Stimulated activated naive B cell treated with anti-CD40 and anti-IgM and Interleukin-4, amounts not matched to agents 10 μg/mL and 1 μg/mL and 100 μg/mL, for 72 hours (primary cell): ENCODE measurements at places on chromosomes 12 and 14.

- no peak overlapping the region for H3K27ac ChIP-seq
- no peak for DNase-seq
- no peaks in the 10 kb centered on the region for H3K36me3 ChIP-seq
Observed at GRCh38 chr12:67958187-67958586, 31.1 kb upstream of the IFNG-AS1 start.

DNA sequence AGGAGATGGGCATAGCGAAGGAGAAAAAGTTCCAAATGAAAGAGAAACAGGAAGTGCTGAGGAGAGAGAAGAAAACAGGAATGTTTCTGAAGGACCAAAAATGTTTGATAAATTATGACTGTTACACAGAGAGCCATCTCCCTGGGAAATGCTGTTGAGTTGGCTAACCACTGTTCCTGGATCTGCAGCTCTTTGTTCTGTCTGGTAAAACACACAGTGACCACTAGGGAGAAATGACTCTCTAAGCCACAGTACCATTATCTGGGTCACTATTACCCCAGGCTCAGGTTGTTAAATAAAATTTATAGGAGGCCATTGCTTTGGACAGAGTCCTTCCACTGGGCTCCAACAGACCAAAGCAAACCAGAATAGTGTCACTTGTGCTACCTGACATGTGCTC is 219.3 kb downstream of the CRADD start:
- no peak overlapping the region for H3K27ac ChIP-seq
- no peaks in the 10 kb centered on the region for H3K27me3 ChIP-seq
- DNase-seq: no peak

- no peaks in the 10 kb centered on the region for H3K27me3 ChIP-seq
- H3K27ac ChIP-seq: peak overlapping the region; percentile 65
- H3K4me1 ChIP-seq: peaks cover 38% of the 10 kb centered on the region
Observed at GRCh38 chr14:100306998-100307765, 938 bp upstream of the SLC25A29 start.

- H3K27ac ChIP-seq: peak overlapping the region; percentile 22
- H3K4me1 ChIP-seq: no peaks in the 10 kb centered on the region
- DNase-seq: no peak
- no peaks in the 10 kb centered on the region for H3K27me3 ChIP-seq
Observed at GRCh38 chr12:88298761-88299242, 156.7 kb downstream of the TMTC3 start.

DNA sequence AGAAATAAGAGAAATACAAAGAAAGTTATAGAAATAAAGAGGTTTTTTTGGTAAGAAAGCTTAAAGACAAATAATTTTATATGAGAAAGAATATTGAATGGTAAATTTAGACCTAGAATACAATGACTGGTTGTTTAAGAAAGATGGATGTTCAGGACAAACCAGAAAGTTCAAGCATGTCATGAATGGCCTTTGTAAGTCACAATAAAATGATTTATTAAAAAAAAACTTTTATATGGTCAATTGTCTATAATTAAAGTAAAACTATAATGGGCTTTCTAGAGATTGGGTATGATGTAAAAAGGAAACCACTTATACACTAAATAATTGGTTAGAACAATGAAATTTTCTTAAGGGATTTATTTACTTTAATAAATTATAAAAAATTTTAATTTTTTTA is 19.8 kb upstream of the CAPRIN2 start:
- DNase-seq: no peak
- peaks cover 14% of the 10 kb centered on the region for H3K27me3 ChIP-seq

DNA sequence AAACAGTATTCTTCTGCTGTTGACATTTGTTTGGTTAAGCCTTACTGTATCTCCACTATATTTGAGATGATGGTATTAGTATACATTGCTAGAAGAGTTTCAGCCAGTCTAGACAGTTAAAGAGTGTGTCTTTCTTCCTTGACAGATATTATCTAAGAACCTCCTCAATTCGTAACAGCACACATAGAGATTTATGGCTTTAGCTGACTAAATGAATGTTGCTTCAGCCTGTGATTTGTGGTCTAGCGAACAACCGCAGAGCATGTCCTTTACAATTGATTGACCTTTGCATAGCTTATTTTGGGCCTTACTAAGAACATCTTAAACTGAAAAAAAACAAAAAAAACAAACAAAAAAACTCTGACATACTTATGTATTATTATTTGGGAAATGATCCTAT is 122.2 kb downstream of the DAAM1 start:
- peaks cover 38% of the 10 kb centered on the region for H3K4me1 ChIP-seq
- no peak for DNase-seq
- no peaks in the 10 kb centered on the region for H3K36me3 ChIP-seq
- no peaks in the 10 kb centered on the region for H3K27me3 ChIP-seq

GRCh38 chr12:53543539-53543938 is 36.3 kb upstream of the NPFF start:
- no peak overlapping the region for H3K4me3 ChIP-seq
- H3K27ac ChIP-seq: peak overlapping the region; percentile 56
- H3K27me3 ChIP-seq: no peaks in the 10 kb centered on the region
- peaks cover 21% of the 10 kb centered on the region for H3K36me3 ChIP-seq

GRCh38 chr14:91252871-91253794 is 8.6 kb upstream of the GPR68 start:
- no peak overlapping the region for H3K27ac ChIP-seq
- H3K4me1 ChIP-seq: peaks cover 66% of the 10 kb centered on the region

DNA sequence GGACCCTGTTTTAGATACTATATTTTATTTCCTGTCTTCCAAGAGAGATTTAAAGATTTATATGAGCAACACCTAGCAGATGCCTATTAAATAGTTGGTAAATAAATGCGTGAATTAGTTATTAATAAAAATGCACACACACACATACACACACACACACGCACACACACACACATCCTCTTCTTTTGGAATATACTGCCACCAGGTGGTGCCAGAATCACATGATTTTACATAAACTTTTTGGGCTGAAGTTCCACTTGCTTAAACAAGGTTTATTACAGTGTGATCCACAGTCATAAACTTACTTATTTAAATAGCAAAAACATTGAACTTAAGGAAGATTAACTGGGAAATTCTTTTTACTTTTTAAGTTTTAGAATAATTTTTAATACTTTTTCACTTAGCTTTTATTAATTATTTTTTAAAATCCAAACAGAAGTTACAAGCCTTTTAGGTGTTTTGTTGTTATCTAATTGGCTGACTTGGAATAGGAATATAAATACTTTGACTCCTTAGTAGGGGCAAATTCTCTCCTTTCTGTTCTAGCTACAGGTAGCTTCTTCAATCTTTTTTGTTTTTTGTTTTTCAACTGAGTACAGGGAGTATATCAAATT is 17.5 kb downstream of the RAD51B start:
- peak; percentile 47 for DNase-seq
- H3K27ac ChIP-seq: no peak overlapping the region
- H3K4me3 ChIP-seq: no peak overlapping the region
- no peaks in the 10 kb centered on the region for H3K27me3 ChIP-seq
- peaks cover 11% of the 10 kb centered on the region for H3K4me1 ChIP-seq
- H3K36me3 ChIP-seq: peaks cover 18% of the 10 kb centered on the region

- H3K27me3 ChIP-seq: no peaks in the 10 kb centered on the region
Observed at GRCh38 chr12:92759634-92760268, 57.0 kb downstream of the PLEKHG7 start.

GRCh38 chr14:36129181-36129580 is 47.3 kb downstream of the PTCSC3 start:
- H3K27me3 ChIP-seq: peaks cover 6% of the 10 kb centered on the region
- H3K4me1 ChIP-seq: no peaks in the 10 kb centered on the region
- H3K27ac ChIP-seq: no peak overlapping the region
- no peaks in the 10 kb centered on the region for H3K36me3 ChIP-seq
- no peak for DNase-seq

GRCh38 chr12:1805441-1806081 is 14.8 kb upstream of the LRTM2 start:
- no peak overlapping the region for H3K27ac ChIP-seq
- peaks cover 28% of the 10 kb centered on the region for H3K4me1 ChIP-seq
- H3K4me3 ChIP-seq: no peak overlapping the region
- no peaks in the 10 kb centered on the region for H3K36me3 ChIP-seq

GRCh38 chr12:47935184-47935583 is 28.2 kb upstream of the TMEM106C start:
- no peaks in the 10 kb centered on the region for H3K4me1 ChIP-seq
- H3K27ac ChIP-seq: no peak overlapping the region
- DNase-seq: no peak
- H3K36me3 ChIP-seq: no peaks in the 10 kb centered on the region

DNA sequence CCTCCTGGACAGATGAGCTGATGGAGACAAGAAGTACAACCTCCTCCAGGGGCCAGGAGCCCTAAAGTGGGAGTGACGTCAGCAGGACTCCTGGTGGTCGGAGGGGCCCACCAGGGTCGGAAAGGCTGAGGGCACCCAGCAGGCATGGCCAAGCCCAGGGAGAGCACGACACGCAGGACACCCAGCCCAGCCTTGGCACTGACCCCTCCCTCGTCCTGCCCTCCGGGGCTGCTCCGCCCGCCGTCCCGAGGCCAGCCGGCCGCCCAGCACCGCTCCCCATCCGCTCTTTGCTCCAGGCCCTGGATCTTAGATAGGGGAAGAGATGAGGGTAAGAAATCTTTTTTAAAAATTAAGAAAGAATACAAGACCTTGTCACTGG is 14.4 kb upstream of the RPLP0 start:
- no peak overlapping the region for H3K4me3 ChIP-seq
- H3K27me3 ChIP-seq: peaks cover 4% of the 10 kb centered on the region
- peaks cover 2% of the 10 kb centered on the region for H3K4me1 ChIP-seq

- no peak overlapping the region for H3K27ac ChIP-seq
- no peaks in the 10 kb centered on the region for H3K27me3 ChIP-seq
- H3K4me1 ChIP-seq: no peaks in the 10 kb centered on the region
- H3K36me3 ChIP-seq: no peaks in the 10 kb centered on the region
- no peak for DNase-seq
Observed at GRCh38 chr12:81295251-81295650, 217.4 kb downstream of the ACSS3 start.

GRCh38 chr12:16606991-16607390 is 1.0 kb upstream of the LMO3 start:
- peaks cover 73% of the 10 kb centered on the region for H3K27me3 ChIP-seq
- no peaks in the 10 kb centered on the region for H3K36me3 ChIP-seq
- no peak for DNase-seq
- peaks cover 3% of the 10 kb centered on the region for H3K4me1 ChIP-seq
- H3K27ac ChIP-seq: no peak overlapping the region
- no peak overlapping the region for H3K4me3 ChIP-seq

- DNase-seq: no peak
- H3K4me1 ChIP-seq: peaks cover 12% of the 10 kb centered on the region
- H3K36me3 ChIP-seq: no peaks in the 10 kb centered on the region
- H3K27me3 ChIP-seq: no peaks in the 10 kb centered on the region
- H3K4me3 ChIP-seq: peak overlapping the region; percentile 86
- H3K27ac ChIP-seq: peak overlapping the region; percentile 79
Observed at GRCh38 chr14:59190372-59190771, 1.9 kb downstream of the DAAM1 start.

- H3K36me3 ChIP-seq: no peaks in the 10 kb centered on the region
- H3K27me3 ChIP-seq: peaks cover 6% of the 10 kb centered on the region
- DNase-seq: no peak
- H3K4me1 ChIP-seq: no peaks in the 10 kb centered on the region
- H3K4me3 ChIP-seq: no peak overlapping the region
Observed at GRCh38 chr14:53663709-53664108, 292.9 kb downstream of the BMP4 start.

GRCh38 chr14:68251769-68252100 is 432.2 kb downstream of the RAD51B start:
- peak overlapping the region; percentile 12 for H3K4me3 ChIP-seq
- peaks cover 4% of the 10 kb centered on the region for H3K36me3 ChIP-seq
- no peaks in the 10 kb centered on the region for H3K27me3 ChIP-seq
- H3K4me1 ChIP-seq: peaks cover 94% of the 10 kb centered on the region

DNA sequence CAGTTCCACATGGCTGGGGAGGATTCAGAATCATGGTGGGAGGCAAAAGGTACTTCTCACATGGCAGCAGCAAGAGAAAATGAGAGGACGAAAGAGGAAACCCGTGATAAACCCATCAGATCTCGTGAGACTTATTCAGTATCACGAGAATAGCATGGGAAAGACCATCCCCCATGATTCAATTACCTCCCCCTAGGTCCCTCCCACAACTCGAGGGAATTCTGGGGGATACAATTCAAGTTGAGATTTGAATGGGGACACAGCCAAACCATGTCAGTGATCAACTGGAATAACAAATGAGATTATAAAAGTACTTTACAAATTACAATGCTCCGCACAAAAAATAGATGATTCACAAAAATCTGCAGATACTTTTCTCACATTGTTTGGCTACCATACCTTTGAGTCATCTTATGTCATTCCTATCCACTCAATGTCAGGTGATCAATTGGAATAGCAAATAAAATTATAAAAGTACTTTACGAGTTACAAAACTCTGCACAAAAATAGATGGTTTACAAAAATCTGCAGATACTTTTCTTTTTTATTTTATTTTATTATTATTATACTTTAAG is 338.9 kb downstream of the C12orf50 start:
- H3K4me1 ChIP-seq: no peaks in the 10 kb centered on the region
- H3K27me3 ChIP-seq: no peaks in the 10 kb centered on the region
- H3K36me3 ChIP-seq: no peaks in the 10 kb centered on the region
- H3K27ac ChIP-seq: no peak overlapping the region
- H3K4me3 ChIP-seq: no peak overlapping the region

DNA sequence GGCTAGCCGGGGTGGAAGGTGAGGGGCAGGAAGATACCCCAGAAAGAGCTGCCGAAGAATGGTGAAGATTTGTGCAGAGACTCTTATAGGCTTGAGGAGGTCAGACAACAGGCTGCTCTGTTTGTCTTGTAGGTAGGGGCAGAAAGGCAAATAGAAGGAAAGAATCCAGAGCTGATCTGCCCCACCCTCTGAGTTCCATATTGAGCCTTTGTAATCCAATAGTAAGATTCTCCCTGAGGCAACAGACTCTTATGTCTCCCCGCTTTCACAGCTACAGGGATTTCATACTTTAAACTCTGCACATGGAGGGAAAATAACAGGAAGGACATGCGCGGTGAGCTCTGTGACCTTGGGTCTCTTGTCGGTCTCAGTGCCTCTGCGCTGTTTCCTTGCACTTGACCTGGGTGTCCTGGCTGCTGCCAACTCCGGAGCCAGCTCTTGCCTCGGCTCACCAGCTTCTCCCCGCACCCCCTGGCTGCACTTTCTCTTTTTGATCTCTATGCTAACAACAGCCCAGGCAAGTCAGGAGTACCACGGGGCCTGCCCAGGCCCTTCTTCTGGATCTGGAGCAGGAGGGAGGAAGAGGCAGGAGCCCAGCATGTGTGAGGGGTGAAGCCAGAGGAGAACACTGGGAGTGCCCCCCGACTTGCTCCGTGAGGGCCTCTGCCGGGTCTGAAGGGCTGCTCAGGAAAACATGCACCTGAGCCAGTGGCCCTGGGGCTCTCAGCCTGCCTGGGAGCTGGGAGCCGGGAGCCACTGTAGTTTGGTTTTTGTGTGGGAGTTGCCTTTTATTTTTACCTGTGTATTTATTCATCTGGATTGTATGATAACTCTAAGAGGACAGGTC is 75.8 kb downstream of the PPP1R36 start:
- H3K4me1 ChIP-seq: no peaks in the 10 kb centered on the region
- H3K4me3 ChIP-seq: no peak overlapping the region
- no peak for DNase-seq
